CD4-positive, alpha-beta T cell treated with Interleukin-1 beta for 1 hour (primary cell): ENCODE measurements at places on chromosomes 3 and 15.

DNA sequence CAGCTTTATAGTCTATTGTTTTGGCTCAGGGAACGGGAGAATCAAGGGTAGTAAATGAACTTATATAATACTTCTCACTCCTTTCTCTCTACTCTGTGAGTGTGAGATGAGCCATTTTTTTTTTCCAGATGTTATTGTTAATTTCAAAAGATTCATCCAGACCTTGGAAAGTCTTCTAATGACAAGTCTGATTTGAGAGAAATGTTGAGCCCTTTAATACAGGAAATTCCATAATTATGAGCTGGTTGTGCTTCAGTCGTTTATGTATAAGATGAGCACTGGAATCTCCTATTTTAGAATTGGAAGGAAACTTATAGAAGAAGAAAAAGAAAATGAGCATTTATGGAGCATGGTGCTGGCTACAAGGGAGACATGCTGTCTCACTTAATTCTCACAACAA lies 92.0 kb downstream of the FBN1 start:
- no peak for DNase-seq

DNA sequence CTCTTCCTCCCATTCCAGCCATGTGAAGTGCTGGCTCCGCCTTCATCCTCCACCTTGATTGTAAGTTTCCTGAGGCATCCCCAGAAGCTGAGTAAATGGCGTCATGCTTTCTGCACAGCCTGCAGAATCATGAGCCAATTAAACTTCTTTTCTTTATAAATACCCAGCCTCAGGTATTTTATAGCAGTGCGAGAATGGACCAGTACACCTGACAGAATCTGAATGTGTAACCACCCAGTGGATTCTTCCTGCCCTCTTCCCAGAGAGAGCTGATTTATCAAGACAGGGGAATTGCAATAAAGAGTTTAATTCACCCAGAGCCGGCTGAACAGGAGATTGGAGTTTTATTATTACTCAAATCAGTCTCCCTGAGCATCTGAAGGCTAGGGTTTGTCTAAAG lies 86.6 kb downstream of the C3orf70 start:
- no peak for DNase-seq

DNA sequence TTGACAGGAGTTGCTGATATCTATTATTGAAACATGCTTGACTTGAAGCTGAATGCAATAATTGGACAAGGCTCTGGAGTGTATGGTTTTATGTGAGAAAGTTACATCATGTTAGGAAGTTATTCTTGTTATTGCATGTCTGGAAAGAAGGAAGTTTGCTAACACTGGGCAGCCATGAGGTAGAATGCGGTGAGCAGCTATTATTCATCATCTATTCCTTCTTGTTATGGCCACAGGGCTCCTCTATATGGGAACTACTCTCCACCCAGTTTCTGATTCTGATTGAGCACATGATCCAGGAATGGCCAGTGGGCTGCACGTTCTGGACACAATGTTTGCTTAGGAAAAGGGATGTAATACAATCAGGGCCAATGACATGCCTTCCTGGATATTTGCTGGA lies 37.8 kb upstream of the SCN5A start:
- DNase-seq: no peak

GRCh38 chr3:125594125-125594524 lies 1.2 kb downstream of the OSBPL11 start:
- DNase-seq: no peak

DNA sequence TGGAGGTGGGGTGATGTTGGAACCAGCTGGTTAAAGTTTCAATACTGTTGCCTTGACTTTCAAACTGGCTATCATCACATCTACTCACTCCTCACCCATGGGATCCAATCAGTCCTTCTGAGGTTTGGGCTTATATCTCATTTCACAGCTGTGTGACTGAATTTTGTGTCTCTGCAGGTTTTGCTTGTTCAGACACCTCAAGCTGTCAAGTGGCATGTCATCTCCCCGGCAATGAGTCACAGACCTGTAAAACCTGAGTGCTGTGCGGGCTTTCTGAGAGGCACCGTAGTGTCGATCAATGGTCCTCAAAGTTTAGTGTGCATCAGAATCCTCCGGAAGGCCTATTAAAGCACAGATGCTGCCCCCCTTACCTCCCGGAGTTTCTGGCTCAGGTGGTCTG lies 86.4 kb upstream of the RORA start:
- no peak for DNase-seq

- no peak for DNase-seq
Measured at GRCh38 chr3:150996731-150997130, 24.2 kb upstream of the CLRN1 start.

- no peak for DNase-seq
Measured at GRCh38 chr15:63231706-63232105, 42.3 kb downstream of the RAB8B start.

DNA sequence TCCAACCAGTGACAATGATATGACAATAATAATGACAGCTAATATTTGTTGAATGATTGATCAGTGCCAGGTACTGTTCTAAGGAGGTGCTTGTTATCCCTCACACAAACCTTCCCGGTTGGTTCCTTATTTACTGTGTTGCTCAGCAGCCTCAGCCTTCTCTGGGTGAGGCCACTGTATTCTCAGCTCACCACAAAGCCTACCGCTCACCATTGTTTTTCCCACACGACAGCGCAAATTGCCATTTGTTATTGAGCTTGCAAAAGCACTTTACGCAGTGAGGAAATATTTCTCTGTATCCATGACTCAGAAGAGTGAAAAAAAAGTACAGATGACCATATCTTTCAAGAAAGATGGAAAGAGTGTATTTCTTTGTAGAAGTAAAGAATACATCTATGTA lies 49.5 kb upstream of the PDZRN3 start:
- no peak for DNase-seq

DNA sequence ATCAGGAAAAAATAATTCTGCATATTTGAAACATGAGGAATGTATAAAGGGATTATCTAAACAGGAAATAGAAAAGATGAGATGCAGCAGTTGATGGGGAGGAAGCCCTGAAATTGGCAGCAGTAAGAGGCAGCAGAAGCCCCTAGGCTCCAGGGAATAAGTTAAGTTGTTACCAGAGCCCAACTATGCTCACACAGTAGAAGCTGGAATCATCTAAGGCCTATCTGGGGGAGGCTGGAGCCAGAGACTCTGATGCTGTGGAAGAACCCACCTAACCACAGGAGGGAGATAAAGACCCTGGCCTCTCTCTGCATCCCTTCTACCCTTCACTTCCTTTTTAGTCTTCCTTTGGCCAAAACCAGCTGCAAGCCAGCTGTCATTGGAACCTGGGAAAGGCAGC lies 519.7 kb downstream of the DIPK2A start:
- DNase-seq: no peak

GRCh38 chr15:57410373-57410772 lies 34.1 kb downstream of the CGNL1 start:
- DNase-seq: no peak

- no peak for DNase-seq
Measured at GRCh38 chr3:191280882-191281281, 48.3 kb upstream of the CCDC50 start.

DNA sequence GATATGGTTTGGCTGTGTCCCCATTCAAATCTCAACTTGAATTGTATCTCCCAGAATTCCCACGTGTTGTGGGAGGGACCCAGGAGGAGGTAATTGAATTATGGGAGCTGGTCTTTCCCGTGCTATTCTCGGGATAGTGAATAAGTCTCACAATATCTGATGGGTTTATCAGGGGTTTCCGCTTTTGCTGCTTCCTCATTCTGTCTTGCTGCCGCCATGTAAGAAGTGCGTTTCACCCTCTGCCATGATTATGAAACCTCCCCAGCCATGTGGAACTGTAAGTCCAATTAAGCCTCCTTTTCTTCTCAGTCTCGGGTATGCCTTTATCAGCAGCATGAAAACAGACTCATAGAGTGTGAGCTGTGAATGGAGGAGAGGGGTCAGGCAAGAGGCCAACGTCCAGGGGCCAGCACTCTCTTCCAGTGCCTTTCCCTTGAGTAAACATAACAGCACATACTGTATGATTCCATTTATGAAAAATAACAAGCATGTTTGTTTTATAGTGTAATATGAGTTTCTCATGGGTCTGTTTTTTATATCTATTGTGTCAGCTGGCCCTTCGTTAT lies 16.3 kb upstream of the LCTL start:
- no peak for DNase-seq

- no peak for DNase-seq
Measured at GRCh38 chr3:11140713-11141104, 13.6 kb upstream of the HRH1 start.

- DNase-seq: no peak
Measured at GRCh38 chr3:9986230-9986725, 363 bp downstream of the EMC3 start.

GRCh38 chr15:57534281-57534680 lies 57.4 kb upstream of the MYZAP start:
- no peak for DNase-seq

- no peak for DNase-seq
Measured at GRCh38 chr15:26146202-26146601, 283.1 kb upstream of the ATP10A start.

DNA sequence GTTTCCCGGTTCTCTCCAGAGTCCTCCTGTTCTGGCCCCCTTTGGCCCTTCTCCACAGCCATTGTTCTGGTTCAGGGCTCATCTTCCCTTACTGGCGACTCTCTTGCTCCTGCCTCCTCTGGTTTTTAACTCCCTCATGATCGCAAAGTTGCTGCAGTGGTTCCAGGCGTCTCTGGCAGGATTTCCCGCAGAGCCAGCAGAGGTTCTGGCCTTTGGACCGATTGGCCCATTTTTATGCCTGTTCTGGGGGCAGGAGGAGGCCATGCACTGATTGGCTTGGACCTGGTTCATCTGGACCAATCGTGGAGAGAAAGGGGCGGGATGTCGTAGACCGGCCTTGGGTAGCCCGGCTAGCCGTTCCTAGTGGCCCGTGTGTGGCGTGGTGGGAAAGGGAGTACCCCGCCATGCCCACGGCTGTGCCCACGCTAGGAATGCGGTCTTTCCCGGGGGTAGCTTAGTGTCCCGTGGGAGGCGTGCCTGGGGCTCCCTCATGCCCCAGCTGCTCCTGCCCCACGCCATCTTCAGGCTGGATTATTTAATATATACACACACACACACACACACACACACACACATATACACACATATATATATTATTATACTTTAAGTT lies 113.4 kb downstream of the FBLN2 start:
- DNase-seq: no peak

- no peak for DNase-seq
Measured at GRCh38 chr3:13107661-13108060, 34.4 kb upstream of the IQSEC1 start.

GRCh38 chr15:38954090-38954489 lies 389.5 kb upstream of the RASGRP1 start:
- DNase-seq: no peak

- no peak for DNase-seq
Measured at GRCh38 chr3:132071043-132071442, 36.2 kb upstream of the CPNE4 start.

- DNase-seq: no peak
Measured at GRCh38 chr3:185851046-185851445, 26.2 kb upstream of the IGF2BP2 start.

GRCh38 chr3:34216711-34217335 lies 418.4 kb downstream of the PDCD6IP start:
- no peak for DNase-seq

DNA sequence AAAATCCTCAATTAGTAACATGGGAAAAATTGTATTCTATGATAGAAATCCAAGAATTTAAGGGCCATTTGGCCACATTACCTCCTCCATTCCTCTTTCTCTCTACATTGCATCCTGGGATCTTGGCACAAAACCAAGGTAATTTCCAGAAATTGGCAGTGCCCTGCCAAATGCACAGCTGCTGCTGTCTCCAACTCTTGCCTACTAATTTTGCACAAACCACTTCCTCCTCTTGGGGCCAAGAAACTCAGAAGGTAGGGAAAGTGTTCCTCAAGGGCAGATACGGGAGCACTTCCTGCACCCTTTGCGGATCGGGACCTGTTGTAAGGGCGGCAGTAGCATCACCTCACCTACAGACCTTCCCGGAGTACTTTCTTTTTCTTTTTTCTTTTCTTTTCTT lies 57.8 kb downstream of the MAP3K13 start:
- no peak for DNase-seq

- DNase-seq: no peak
Measured at GRCh38 chr3:57512166-57512565, 32.0 kb downstream of the DNAH12 start.

DNA sequence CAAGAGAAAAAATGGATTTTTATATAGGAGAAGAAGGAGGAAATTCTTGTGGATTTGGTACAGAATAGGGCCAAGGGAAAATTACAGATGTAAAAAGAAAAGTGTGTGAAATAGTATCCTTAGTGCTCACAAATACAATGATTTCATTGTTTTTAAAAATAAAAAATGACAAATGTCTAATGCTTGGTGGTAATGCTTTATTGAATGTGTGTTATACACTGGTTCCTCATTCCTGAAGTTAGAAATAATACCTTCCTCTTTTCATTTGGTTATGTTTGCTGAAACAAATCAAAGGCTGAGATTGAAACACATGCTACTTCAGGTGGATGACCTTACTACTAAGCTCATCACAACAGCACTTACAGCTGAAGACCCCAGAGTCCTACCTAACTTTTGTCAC lies 37.7 kb upstream of the CCR2 start:
- DNase-seq: no peak

DNA sequence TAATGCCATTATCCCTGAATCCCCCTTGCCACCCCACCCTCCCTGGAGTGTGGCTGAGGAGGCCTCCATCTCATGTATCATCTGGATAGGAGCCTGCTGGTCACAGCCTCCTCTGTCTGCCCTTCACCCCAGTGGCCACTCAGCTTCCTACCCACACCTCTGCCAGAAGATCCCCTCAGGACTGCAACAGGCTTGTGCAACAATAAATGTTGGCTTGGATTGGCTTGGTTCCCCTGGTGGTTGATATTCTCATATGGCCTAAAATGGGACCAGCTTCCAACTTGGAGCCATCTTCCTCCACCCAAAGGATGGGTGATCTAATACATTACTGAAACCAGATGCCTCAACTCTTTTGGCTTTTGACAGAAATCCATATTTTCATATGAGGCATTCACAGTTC lies 34.9 kb downstream of the VIPR1 start:
- no peak for DNase-seq

- DNase-seq: no peak
Measured at GRCh38 chr3:70086336-70086735, 86.8 kb downstream of the SAMMSON start.

- DNase-seq: peak; percentile 88
Measured at GRCh38 chr3:48656061-48656840, 6.4 kb downstream of the CELSR3 start.

- DNase-seq: no peak
Measured at GRCh38 chr3:129022114-129023007, 21.3 kb downstream of the EFCC1 start.

DNA sequence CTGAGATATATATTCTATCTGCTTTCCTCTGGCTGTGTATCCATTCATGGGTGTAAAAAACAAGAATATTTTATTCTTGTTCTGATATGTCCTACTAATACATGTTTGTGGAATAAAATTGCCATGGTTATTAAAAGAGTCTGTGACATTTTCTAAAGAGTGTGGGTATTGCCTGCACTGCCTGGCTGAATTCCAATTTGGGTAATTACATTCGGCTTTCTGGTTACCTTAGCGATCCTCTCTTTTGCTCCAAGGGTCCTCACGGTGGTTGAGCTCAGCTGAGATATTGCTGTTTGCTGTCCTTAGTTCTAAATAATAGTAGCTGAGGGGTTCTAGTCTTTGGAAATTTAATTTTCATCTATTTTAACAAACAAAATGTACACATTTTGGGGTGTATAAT lies 301.4 kb upstream of the DNAJC19 start:
- DNase-seq: no peak

GRCh38 chr3:73404435-73404834 lies 220.3 kb downstream of the PDZRN3 start:
- no peak for DNase-seq
